Astrocyte of the cerebellum (primary cell): ENCODE measurements at places on chromosomes 12 and 14.

GRCh38 chr12:93104535-93104934, 175.4 kb upstream of the EEA1 start:
- no peak for DNase-seq

- DNase-seq, result no peak
These were observed 1.5 kb downstream of the RAP1B start for GRCh38 chr12:68612202-68612601.

DNA sequence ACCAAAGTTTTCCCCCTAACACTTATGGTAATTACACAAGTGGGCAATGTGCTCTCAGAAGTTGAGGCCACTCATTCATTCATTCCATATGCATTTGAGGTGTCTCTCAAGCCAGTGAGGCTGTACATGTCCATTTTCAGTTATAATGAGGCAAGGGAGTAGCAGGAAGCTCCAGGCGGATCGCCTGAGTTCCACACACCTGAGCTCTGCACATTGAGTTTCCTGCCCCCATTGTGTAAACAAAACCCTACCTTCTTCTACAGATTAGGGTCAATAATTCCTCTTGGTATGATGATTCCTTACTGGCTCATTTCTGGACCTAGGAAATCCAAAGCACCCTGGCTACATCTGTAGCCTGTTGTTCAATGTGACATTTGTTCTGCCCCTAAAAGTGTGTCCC, 555.3 kb downstream of the MED13L start:
- no peak for DNase-seq

GRCh38 chr12:2876431-2877046, 435 bp downstream of the FOXM1 start:
- no peak for DNase-seq

DNA sequence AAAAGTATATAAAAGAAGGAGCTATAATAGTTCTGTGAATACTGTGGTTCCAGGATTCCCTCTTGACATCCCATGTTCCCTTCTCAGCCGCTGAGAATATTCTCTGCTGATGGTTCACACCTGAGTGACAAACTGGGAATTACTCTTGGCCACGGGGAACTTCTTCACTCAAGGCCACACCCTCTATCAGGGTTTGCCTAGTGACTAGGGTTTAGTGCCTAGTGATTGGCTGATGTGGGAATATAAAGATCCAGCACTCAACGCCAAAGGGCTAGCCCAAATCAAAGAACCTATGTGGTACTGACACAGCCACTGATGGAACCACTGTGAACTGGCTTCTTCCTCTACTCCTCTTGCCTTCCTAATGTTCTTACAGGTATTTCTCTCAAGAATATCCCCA, 248.4 kb downstream of the ASCL1 start:
- no peak for DNase-seq

DNA sequence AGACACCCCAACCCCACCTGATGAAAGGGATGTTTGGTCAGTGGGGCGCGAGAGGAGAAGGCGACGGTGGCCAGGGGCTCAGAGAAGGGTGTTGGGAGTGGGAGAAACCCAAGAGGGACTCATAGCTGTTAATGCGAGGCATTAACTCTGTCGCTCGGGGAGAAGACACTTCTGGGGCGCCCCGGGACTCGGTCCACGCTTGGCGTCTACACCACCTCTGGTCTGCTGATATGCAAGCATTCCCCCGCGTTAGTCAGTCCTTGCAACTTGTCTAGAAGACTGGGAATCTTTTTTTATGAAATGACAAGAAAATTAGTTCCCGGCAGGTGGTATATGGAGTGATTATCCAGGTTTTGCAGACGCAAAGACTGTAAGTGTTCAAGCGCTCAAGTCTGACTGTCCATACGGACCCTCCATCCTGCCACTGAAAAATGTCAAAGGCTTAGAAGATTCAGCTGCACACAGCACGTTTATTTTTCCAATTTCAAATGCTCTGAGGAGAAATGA, 360 bp upstream of the SLC35F4 start:
- DNase-seq, result no peak
